ENCODE measurements at places on chromosomes 12 and 14.

- ATAC-seq, result no peak
Measured at GRCh38 chr12:117402363-117402762, 40.9 kb upstream of the NOS1 start.

DNA sequence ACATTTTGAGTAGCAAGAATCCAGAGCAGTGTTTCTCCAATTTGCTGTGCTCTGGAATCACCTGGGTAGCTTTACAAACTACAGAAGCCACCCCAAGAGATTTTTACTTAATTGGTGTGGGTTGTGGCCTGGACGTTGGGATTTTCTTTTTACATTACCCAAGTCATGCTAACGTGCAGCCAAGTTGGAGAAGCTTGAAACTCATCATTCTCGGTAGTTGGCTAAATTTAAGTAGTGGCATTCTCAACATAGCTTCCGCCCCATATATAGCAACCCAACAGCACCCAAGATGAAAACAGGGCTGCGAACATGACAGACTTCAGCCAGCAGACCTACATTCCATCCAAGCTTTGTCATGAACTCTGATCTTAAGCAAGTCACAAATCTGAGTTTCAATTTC lies 25.0 kb downstream of the DAD1 start:
- no peak for ATAC-seq

- ATAC-seq, result no peak
Measured at GRCh38 chr14:54135804-54136280, 179.2 kb upstream of the BMP4 start.

DNA sequence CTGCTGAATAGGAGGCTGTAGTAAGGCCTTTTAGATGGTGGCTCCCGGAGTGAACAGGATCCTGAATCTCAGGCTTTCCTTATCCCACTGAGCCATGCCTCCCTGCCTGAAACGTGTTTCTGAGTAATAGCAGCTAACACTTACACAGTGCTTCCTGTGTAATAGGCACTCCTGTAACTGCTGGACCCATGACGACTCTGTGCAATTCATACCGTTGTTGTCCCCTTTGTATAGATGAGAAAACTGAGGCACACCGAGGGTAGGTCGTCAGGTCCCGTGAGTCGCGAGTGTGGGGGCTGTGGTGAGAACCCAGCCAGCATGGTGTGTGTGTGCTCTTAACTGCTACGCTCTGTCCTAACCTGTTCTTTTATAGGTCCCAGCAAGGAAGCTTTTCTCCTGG lies 193.6 kb downstream of the CACNA1C start:
- ATAC-seq, result no peak

DNA sequence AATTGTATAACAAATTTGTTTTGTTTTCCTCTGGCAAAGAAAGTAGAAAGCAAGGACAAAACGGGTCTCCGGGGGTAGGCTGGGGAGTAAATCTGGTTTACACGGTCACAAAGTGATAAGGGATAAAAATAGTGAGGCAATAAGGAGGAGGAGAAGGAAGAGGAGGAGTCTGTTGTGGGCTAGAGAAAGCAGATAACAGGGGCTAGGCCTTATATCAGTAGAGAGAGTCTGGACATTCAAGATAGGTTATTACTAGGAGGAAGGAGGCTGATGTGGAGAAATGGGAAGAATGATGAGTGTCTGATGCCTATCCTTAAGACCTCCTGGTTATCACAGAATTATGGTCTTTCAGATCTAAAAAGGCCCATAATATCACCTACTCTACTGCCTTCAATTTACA lies 83.2 kb upstream of the SSTR1 start:
- ATAC-seq, result peak; percentile 31

DNA sequence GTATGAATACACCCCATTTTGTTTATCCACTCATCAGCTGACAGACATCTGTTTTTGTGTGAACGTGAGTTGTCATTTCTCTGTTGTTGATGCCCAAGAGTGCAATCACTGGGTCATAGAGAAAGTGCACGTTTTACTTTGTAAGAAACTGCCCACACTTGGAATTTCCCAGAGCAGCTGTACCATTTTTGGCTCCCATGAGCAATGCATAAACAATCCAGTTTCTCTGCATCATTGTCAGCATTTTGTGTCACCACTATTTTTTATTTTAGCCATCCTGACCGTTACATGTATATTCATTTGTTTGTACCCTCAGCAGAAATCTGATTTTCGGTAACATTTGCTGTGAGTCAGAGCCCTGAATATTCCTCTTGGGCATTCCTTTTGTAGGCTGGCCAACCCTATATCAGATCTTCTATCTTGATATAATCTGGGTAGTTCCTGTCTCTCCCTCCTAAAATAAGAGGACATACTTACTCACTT lies 62.7 kb downstream of the RBM19 start:
- no peak for ATAC-seq

DNA sequence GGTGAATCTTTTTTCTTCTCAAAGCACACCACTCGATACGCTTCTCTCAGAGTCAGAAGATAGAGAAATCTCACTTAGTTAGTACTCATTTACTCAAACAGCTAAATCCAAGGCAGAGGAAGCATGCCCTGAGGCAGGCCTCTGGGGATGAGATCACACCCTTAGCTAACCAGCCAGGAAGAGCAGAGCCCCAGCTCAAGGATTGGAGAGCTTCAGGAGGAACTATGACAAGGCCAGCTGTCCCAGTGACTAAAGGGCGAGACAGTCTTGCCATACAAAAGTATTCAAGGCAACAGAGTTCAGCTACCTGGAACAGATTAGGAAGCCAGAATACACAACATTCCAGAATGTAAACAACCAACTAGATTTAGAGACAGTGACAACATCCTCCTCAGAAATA lies 197.7 kb upstream of the CCDC196 start:
- no peak for ATAC-seq

GRCh38 chr12:4197922-4198763 lies 75.4 kb upstream of the CCND2 start:
- ATAC-seq, result no peak

- ATAC-seq, result no peak
Measured at GRCh38 chr12:71130521-71131069, 27.2 kb downstream of the TSPAN8 start.

DNA sequence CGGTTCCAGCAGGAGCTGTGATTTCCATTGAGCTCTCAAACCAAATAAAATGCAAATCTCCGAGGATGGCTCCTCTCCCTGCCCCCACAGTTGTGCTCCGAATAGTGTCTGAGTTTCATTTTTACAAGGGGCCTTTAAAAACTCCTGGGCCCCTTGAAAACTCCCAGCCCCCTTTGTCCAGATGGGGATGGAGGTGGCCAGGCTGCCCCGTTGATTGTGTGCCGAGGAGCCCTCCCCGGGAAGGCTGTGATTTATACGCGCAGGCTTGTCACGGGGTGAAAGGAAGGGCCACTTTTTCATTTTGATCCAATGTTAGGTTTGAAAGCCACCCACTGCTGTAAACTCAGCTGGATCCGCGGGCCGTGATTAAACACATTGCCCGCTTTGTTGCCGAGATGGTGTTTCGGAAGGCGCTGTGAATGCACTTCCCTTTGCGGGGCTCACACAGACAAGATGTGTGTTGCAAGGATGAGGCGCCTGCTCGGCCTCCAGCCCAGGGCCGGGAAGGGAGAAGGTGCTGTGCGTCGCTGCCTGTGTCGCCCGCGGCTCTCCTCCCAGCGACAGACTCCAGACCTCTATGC lies 98.8 kb downstream of the TMEM132C start:
- ATAC-seq, result no peak

DNA sequence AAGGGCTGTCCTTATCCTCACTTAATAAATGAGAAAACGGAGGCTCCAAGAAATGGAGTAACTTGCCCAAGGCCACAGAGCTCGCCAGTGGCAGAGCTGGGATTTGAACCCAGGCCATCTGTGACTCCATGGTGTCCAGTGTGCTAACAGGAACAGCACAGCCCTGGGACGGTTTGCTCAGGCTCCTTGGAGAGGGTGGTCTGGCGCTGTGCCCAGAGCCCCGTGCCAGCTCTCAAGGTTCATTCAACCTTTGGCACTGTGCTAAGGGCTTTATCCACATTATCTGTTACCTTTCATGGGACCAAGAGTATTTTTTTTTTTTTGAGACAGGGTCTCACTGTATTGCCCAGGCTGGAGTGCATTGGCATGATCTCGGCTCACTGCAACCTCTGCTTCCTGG lies 8.1 kb downstream of the DAO start:
- ATAC-seq, result no peak

DNA sequence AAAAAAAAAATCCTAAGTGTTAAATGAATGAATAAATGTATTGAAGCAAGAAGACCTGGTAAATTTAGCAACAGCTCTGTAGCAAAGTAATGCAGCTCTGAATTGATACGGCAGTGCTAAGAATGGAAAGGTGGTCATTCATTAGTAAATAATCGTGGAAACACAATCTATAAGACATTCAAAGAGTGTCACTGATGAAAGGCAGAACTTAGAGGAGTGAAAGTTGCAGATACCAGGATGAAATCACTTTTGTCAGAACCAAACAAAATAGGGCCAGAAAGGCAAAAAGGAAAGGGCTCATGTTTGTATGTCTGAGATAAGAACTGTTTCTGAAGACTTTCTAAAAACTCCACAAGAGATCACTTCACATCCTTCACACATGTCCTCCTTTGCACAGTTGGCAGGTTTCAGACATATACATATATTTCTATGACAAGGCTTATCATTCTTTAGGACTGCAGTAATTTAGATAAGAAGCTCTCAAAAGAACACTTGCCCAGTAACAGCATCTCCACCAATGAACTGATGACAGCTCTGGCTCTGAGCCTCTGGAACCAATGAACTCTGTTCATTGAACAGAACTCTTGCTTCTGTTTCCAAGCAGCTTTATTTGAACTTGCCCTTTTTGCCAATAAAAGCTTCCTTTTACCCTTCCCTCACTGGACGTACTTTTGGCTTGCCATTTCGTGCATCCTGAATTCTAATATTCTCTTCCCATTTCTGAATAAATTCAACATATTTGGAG lies 4.2 kb upstream of the LRR1 start:
- ATAC-seq, result no peak

- ATAC-seq, result peak; percentile 25
Measured at GRCh38 chr14:102922490-102923200, at the start of gene AMN. TSS of gene AMN (plus strand) at chr14:102922663. CDS start at chr14:102922689, 26 bp downstream.

All from stimulated activated memory B cell treated with anti-CD40 and anti-IgM and Interleukin-4, amounts not matched to agents 10 μg/mL and 1 μg/mL and 100 μg/mL, for 72 hours (primary cell).